Sigmoid colon (tissue), 7 donors: ENCODE measurements at places on chromosomes 5 and 9. TPM values are rescaled to one million over a fixed set of nuclear protein-coding genes. Genes with fewer than 3 reads are reported as not detected.

The CYSRT1 gene
- not detected for total RNA-seq

The ARL14EPL gene
- not detected for total RNA-seq

The PCDHA3 gene
- 0.68 TPM for total RNA-seq

The LRRC26 gene
- 0.68 TPM for total RNA-seq

The SPATA31D4 gene
- total RNA-seq = not detected

The TRIM36 gene
- total RNA-seq = not detected

The OR1J1 gene
- total RNA-seq = not detected

The CCNJL gene
- total RNA-seq = 5.3 TPM

The B4GALT7 gene
- total RNA-seq = 13.3 TPM

The TSSK1B gene
- not detected for total RNA-seq

The PITX1 gene
- total RNA-seq = 1.6 TPM

The MGAT1 gene
- 105 TPM for total RNA-seq

The TEX48 gene
- not detected for total RNA-seq

The CCDC192 gene
- 0.36 TPM for total RNA-seq

The FAM163B gene
- total RNA-seq = not detected

The ADRB2 gene
- 3.5 TPM for total RNA-seq

The DMGDH gene
- total RNA-seq = 2.1 TPM

The DOCK8 gene
- total RNA-seq = 9.5 TPM

The SLC34A3 gene
- total RNA-seq = not detected

The SELENOP gene
- 261 TPM for total RNA-seq

The ANKRD31 gene
- 0.33 TPM for total RNA-seq

The SPACA9 gene
- 4.3 TPM for total RNA-seq

The SHLD3 gene
- 3.0 TPM for total RNA-seq

The NHP2 gene
- total RNA-seq = 165 TPM

The ADCY2 gene
- total RNA-seq = 4.3 TPM

The IFNA2 gene
- total RNA-seq = not detected

The NMUR2 gene
- total RNA-seq = not detected

The GPSM1 gene
- total RNA-seq = 5.0 TPM

The KCNT1 gene
- not detected for total RNA-seq

The TICAM2 gene
- total RNA-seq = 3.6 TPM

The RNF183 gene
- not detected for total RNA-seq

The CLIC3 gene
- not detected for total RNA-seq

The DOCK2 gene
- total RNA-seq = 12.5 TPM

The IFNA13 gene
- total RNA-seq = not detected

The BTNL3 gene
- not detected for total RNA-seq

The SLC23A1 gene
- not detected for total RNA-seq

The CCL27 gene
- total RNA-seq = not detected

The ROR2 gene
- total RNA-seq = 81.7 TPM

The TMEM174 gene
- not detected for total RNA-seq

The LRRC70 gene
- total RNA-seq = 2.8 TPM
